ENCODE measurements at places on chromosomes 1 and 21.
A peak's percentile ranks its signal among the peaks of the same experiment; 100 is the strongest.

DNA sequence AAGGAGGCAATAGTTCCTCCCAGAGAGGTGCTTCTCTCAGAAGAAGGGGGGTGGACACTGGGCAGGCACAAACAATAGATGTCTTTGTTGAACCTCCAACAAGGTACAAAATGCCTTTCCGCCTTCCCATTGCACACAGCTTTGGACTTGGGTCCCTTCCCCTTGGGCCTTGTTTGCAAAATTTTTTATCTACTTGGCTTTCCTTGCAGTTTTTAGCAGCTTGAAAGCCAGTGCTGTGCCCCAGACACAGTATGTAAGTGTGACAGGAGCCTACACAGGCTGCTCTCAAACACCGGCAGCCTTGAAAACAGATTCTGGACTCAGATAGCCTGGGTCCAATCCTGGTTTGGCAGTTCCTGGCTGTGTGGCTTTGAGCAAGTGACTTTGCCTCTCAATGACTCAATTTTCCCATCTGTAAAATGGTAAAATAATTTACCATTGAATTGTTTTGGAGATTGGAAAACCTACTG, 43.0 kb downstream of the ELAPOR1 start:
- DNase-seq, result no peak

DNA sequence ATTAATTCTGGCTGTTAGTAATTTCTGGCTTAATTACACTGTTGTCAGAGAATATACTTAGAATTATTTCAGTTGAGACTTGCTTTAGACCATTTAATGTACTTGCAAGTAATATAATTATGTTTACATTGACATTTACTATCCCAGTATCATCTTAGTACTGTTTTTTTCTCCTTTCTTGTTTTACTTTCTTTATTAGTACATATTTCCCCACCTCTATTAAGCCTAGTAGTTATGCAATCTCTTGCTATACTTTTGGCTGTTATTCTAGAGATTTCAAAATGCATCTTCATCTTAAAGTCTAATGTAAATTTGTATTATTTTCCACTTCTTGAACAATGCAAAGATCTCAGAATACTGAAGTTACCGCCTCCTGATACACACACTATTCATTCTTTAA, 24.4 kb downstream of the BRWD1 start:
- no peak for DNase-seq

DNA sequence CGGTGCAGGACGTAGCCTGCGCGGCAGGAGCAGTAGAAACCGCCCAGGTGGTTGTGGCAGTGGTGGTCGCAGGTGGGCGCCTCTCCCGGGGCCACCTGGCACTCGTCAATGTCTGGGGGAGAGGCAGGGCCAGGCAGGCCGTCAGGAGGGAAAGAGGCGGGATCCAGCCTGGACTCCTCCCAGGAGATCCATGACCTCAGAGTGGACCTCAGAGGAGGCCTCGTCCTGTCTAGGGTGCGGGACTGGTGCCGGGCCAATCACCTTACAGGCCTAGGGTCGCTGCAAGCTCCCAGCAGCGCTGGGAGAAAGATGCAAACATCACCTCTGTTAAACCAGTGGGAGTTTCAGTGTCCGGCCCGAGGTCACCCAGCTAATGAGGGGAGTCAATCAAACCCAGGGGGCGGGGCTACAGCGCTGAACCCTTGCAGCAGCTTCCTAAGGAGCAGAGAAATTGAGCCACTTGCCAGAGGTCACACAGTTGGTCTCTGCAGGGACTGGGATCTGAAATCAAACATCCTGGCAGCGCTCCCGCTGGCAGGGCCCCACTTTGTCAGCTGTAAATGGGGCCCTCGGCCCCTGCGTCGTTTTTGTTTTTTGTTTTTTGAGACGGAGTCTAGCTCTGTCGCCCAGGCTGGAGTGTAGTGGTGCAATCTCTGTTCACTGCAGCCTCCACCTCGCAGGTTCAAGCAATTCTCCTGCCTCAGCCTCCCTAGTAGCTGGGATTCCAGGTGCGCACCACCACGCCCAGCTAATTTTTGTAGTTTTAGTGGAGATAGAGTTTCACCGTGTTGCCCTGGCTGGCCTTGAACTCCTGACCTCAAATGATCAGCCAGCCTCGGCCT, 1.4 kb downstream of the MASP2 start:
- DNase-seq, result no peak

GRCh38 chr21:43834146-43834905, 30.7 kb upstream of the AGPAT3 start:
- no peak for DNase-seq

GRCh38 chr1:15430787-15431570, 7.3 kb upstream of the CTRC start:
- DNase-seq, result peak; percentile 87

GRCh38 chr1:10361515-10361914, 37.3 kb upstream of the PGD start:
- no peak for DNase-seq

DNA sequence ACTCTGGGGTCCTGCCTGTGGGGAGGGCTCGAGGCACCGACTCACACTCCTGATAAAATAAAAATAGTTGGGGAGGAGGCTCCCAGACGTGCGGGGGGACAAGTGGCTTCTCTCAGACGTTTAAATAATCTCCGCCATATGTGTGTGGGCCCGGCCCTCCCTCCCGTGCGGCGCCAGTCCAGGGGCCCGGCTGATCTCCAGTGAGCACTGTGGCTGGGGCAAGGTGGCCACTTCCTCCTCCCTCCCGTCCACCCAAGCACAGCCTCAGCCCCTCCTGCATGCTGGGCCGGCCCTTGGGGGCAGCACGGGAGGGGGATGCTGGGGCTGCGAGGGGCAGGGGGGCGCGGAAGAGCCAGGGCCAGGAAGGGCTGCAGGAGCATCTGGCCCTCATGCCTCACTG, 4.0 kb upstream of the PLCH2 start:
- no peak for DNase-seq

DNA sequence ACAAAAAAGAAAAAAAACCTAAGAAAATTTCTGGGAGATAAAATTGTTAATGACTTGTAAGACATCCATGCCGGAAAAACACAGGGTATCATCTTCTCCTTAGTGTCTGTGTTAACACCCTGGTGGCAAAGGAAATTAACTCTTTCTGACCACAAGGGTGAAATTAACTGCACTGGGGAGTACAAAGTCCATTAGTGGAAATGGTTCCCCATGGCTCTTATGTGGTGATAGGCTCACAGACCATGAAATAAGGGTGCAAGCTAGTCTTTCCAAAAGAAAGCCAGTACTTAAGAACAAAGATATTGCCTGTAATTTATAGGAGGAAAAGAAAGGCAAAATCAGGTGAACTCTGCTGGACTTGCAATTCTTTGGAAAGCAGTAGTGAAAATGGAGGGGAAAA, 185.4 kb downstream of the LRRIQ3 start:
- DNase-seq, result no peak
